ENCODE measurements at places on chromosomes 3 and 15.

- no peak for DNase-seq
Observed at GRCh38 chr3:14634763-14635400, 16.7 kb upstream of the CCDC174 start.

DNA sequence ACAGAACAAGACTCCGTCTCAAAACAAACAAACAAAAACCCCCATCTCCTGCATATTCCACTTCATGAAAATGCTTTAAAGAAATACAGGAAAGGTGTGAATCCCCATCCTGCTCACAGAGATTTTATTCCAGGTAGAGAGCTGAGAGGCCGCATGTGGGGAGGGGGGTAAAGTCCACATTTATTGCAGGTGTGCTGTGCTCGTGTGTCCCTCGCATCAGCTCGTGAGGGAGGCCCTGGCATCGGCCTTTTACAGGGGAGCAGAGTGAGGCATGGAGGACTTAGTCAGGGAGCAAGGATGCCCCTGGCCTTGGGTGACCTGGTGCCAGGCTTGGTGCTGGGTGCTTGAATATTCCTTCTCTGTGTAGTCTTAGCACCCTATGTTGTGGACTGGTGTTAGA lies 413.5 kb upstream of the C2CD4B start:
- no peak for DNase-seq

DNA sequence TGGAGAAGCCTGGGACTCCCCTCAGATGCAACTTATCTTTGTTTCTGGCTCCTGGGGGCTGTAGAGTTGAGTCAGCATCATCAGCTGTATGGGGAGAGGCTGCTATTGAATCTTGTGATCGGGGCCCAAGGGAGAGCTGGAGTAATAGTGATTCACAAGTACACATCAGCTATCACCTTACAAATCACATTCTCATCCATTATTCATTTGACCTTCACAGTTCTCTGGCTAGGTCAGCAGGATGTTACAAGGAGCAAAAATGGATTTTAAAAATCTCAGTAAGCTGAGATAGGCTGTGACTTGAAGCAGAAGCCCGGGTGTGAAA lies 175.0 kb downstream of the OPA1 start:
- DNase-seq, result no peak

GRCh38 chr3:147449669-147450068 lies 40.5 kb downstream of the ZIC1 start:
- no peak for DNase-seq

DNA sequence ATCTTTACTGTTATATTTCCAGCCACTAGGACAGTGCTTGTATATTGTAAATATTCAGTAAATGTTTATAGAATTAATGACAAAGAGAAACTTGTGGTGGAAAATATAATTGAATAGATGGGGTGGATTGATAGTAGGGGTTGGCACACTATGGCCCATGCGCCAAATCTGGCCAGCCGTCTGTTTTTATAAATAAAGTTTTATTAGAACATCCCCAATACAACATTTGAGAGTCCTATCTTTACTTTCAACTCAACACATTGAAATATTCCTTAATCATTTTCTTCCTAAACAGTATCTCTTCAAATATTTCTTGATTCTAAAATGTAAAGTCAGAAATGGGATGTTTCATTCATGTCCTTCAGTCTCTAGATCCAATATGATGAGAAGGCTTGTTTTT lies 45.1 kb downstream of the VPS8 start:
- DNase-seq, result no peak

DNA sequence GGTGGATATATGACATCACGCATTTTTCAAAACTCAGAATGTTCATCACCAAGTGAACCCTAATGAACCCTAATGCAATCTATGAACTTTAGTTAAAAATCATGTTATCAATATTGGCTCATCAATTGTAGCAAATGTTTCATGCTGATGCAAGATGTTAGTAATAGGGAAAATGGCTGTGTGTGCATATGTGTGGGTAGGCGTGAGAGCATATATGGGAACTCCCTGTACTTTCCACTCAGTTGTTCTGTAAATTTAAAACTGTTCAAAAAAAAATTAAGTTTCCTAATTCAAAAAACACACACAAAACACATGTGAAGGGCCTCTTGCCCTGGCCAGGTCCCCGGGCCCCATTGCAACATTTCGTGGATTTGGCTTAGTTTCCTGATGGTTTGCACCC lies 89.7 kb upstream of the PROK2 start:
- no peak for DNase-seq

Data from upper lobe of left lung (tissue), 6 donors.